Hematopoietic multipotent progenitor cell (in vitro differentiated cells): ENCODE measurements at places on chromosomes 2 and 18.

GRCh38 chr18:3449512-3450011 lies 410 bp upstream of the TGIF1 start:
- DNase-seq: no peak

DNA sequence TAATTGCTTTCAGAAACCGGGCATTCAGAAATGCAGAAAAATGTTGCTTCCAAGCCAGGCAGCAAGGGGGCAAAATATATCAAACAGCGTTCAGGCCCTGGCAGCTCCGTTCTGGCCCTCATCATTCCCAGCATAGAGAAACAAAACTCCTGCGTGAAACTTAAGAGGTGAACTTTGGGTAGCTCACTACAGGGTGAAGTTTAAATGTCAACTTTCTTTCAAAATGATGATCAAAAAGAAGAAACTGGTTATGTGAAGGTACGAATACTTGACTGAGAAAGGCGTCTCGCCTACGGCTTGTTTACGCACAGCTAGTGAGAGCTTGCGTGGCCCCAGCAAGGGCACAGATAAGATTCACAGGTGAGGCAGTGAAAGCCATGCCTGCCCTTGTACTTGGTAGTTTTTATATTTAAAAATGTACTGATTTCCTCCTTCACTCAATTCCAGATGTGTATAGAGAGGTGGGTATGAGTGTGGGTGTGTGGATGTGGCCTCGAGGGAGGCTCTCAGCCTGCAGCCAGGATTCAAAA lies 127.5 kb downstream of the NFATC1 start:
- DNase-seq: no peak

DNA sequence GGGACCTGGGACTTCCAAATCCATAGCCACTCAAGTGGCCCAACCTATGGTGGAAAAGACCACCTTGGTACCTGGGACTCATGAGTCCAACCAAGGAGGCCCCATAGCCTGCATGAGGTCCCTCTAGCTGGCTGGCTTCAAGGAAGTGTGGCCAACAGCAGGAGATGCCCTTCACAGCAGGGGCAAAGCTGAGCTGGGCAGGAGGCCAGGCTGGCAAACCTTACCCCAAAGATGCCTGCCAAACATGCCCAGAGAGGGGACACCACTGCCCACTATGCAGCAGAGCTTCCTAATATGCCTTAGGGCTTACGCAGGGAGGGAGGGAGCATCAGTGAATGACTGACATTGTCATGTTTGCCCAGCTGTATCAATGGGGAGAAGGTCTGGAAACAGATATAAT lies 188.0 kb upstream of the GLI2 start:
- no peak for DNase-seq

DNA sequence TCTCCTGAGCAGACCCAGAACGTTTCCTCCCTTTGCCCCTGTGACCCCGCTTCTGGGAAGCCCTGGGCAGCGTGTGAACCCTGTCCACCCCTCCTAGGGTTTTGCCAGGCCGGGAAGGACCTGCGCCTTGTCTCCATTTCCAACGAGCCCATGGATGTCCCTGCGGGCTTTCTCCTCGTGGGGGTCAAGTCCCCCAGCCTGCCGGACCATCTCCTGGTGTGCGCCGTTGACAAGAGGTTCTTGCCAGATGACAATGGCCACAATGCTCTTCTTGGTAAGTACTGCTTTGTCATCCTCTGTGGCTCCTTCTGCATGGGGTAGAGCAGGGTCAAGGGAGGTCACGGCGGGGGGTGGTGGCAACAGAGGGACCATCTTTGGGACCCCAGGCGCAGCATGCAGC lies 32.5 kb downstream of the GREB1 start:
- DNase-seq: no peak

- no peak for DNase-seq
Observed at GRCh38 chr2:196153480-196153879, 17.9 kb downstream of the STK17B start.

- DNase-seq: no peak
Observed at GRCh38 chr2:32838949-32839348, 107.8 kb upstream of the LTBP1 start.
